ENCODE measurements at places on chromosomes 4 and X. TPM values are rescaled to one million over a fixed set of nuclear protein-coding genes. Genes with fewer than 3 reads are reported as not detected.

IQCM gene
- total RNA-seq: not detected

XAGE1B gene
- 205 TPM for total RNA-seq

PLAC8 gene
- 1.3 TPM for total RNA-seq

FNIP2 gene
- total RNA-seq: 6.1 TPM

RAB9B gene
- total RNA-seq: 0.05 TPM

LRCH2 gene
- total RNA-seq: 0.01 TPM

SSX4 gene
- not detected for total RNA-seq

PRICKLE3 gene
- total RNA-seq: 22.4 TPM

ENPEP gene
- not detected for total RNA-seq

ERCC6L gene
- 14.3 TPM for total RNA-seq

ANK2 gene
- total RNA-seq: 0.94 TPM

SLC7A11 gene
- total RNA-seq: 33.1 TPM

TRPC3 gene
- 0.04 TPM for total RNA-seq

SMIM10 gene
- total RNA-seq: 0.14 TPM

GABRQ gene
- total RNA-seq: 0.27 TPM

RIPPLY1 gene
- 0.08 TPM for total RNA-seq

COL4A5 gene
- total RNA-seq: 14.2 TPM
